GM12864 (cell line): ENCODE measurements at places on chromosomes 6 and 20.

DNA sequence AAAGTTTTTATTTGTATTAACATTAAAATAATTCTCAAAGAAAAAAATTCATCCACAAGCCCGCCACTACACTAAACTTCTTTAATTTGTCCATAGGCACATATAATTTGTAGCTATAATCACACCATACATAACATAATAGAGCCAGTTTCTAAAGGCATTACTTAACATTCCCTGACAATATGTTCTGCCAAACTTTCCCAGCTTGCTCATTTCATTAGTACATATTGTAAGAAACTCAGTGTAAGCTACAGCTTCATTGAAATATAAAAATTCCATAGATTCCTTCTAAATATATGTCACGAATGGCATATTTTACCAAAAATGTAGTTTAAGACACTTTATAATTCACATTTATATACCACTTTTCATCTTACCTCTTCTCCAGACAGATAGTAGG lies 59.3 kb downstream of the MAN1A1 start:
- DNase-seq, result no peak

DNA sequence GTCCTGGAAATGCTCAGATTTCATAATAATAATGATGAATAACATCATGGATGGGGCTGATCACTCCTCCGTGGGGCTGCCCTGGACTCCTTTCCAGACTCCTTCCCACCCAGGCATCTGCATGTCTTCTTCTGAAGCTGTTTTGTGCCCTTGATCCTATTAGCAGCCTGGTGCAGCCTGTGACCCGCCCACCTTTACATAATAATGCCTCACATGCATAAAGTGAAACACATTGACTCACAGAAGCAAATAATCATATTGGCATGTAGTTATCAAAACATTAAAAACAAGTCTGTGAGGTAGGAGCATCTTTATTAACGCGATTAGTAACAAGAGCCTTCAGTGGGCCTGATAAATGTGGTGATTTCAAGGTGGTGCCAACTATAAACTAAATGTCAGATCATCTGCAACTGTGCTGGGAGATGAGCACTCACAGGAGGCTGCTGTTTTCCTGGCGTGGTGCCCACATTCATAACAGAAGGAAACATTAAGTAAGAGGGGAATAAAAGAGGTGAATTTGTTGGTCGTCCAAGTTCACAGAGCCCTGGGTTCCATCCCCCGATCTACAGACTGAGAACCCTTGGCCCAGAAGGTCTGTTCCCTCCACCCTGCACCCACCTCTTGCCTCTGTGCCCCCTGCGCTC lies 344.7 kb downstream of the CDH4 start:
- DNase-seq, result no peak

DNA sequence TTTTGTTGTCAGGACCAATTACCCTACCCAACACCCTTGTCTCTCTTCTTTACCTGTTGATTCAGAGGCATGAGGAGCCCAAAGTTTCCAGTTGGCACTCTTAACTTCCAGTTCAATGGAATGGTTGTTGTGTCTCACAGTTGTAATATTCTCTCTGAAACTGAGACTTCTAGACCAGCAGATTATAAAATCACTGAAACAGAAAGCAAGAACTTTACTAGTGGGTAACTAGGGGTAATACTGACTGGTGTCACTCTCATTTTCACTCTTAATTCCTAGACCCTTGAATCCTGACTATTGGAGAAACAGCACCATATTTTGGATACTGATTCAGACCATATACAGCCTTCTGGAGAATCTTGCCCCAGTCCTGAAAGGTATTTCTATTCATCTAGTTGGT lies 140.2 kb upstream of the MMS22L start:
- no peak for DNase-seq

GRCh38 chr6:4655196-4656025 lies 120.8 kb upstream of the CDYL start:
- DNase-seq, result no peak

- DNase-seq, result no peak
Observed at GRCh38 chr20:21302664-21303060, 469 bp upstream of the XRN2 start.

- peak; percentile 88 for DNase-seq
Observed at GRCh38 chr6:88650029-88650619, 313.3 kb downstream of the RNGTT start.

- no peak for DNase-seq
Observed at GRCh38 chr20:41572010-41572572, 46.1 kb downstream of the CHD6 start.

GRCh38 chr6:111157412-111157811 lies 70.1 kb downstream of the SLC16A10 start:
- DNase-seq, result no peak

DNA sequence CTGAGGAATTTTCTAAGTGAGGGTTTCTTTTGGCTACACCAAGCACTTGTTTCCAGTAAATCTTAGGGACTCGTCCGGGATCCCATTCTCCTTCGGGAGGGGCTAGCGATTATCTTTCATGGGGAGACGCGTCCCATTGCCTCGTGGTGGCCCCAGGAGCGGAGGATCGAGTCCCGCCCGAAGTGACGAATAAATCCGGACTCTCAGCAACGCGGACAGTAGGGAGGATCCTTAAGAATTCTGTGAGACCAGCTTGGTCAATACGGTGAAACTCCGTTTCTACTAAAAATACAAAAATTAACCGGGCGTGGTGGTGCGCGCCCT lies 69.1 kb upstream of the PRSS16 start:
- no peak for DNase-seq

DNA sequence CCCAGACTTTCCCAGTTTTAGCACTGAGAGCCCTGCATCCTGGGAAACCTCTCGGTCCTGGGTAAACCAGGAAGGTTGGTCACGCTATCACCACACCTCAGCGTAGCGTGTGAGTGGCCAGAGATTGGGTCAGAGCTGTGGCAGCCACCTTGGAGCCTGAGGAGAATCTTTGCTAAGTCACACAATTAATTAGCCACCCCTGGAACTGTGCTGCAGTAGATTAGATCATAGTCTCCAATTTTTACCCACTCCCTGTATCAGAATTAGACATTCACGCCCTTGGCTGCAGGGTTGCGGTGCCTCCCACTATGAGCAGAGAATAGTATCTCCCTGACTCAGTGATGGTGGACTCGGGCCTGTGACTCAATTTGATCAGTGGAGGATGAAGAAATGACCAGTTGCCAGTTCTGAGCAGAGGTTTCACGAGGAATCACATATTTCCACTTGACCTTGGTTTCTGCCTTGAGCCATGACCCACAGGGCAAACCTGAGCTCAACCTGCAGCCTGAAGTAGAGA lies 6.0 kb upstream of the PTGIS start:
- no peak for DNase-seq

- no peak for DNase-seq
Observed at GRCh38 chr6:117558818-117559217, 43.5 kb downstream of the GOPC start.
